ENCODE measurements at places on chromosomes 2 and 18.

DNA sequence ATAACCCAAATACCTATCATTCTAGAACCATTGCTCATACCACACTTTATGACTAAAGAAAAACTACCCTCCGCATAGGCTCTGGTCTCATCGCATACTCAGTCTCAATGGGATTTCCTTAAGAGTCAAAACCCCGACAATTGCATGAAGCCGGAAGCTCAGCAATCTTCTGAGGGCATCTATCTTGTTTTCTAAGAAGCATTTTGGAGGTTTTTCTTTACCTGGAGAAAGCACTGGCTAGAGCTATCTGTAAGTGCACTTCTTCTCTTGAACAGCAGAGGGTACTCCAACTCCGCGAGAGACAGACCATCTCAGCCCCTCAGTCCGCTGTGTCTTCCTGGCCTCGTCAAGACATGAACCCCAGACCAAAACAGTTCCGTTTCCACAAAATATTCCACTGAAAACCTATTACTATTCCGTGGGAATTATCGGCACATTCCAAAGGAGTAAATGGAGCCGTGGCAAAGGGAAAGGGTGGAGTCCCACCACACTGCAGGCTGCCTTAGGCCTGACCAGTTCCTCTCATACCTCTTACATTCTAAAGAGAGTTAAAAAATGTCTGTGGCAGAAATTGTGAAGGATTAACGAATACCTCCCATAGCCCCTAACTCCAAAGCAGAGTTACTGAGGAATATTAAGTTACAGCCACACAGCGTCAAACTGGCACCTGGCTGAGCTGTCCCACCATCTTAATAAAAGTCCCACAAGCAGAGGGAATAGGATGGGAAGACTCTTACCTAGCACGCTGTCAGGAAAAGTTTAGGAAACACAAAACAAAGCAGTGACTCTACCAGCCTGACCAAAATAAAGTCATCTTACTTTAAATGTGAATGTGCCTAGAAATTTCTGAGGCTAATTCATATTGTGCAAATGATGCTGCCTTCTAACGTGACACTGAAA lies 325.6 kb upstream of the VRK2 start:
- no peak for DNase-seq

- DNase-seq = no peak
These were observed 285.4 kb downstream of the NRXN1 start for GRCh38 chr2:50746526-50746925.

GRCh38 chr2:136306836-136307235 lies 188.9 kb upstream of the CXCR4 start:
- no peak for DNase-seq

GRCh38 chr18:34322365-34323289 lies 97.9 kb upstream of the NOL4 start:
- DNase-seq = no peak

DNA sequence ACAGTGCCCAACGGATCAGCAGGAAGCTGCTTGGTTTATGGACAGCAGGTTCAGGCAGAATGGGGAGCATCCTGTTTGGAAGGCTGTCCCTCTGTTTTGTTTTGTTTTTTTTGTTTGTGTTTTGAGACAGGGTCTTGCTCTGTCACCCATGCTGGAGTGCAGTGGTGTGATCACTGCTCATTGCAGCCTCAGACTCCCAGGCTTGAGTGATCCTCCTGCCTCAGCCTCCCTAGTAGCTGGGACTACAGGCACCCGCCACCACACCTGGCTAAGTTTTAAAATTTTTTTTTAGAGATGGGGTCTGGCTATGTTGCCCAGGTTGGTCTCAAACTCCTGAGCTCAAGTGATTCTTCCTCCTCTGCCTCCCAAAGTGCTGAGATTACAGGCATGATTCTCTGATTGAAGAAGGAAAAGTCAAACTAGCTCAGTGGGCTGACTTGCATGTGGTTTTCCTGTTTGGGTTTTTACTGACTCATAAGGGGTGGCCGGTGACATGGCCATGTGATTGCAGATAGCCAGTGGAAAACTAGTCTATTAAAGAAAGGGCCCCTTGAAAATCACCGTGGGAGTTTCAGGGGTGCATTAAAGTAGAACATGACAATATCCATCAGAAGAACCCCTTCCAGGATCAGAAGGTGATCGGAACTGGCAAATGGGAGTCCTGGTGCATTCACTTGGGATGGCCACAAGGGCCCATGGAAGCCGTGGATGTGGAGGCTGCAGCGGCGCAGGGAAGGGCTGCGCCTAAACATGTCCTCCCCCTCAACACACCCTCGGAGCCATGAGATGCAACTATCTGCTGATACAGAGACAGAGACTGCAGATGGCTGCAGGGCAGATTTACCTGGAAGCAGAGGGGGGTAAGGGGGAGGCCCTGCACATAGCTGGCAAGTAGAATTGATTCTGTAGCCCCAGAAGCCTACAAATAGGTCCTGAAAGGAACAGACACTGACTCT lies 26.5 kb downstream of the AQP12B start:
- DNase-seq = peak; percentile 24

DNA sequence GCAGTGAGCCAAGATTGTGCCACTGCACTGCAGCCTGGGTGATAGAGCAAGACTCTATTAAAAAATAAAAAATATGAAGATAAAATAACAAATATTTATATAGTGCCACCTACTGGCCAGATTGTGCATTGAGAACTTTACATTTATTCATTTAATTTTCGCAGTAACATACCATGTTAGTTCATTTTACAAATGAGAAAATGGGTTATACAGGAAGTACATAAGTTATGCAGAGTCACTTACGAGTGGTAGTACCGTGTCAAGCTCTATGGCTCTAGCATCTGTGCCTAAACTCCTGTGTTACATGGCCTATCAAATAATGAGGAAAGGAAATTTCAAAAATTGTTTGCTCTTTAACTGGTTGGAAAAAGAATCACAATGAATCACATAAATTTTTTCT lies 27.9 kb downstream of the RIF1 start:
- no peak for DNase-seq

Measured in T-helper 1 cell (primary cell).